ENCODE measurements at places on chromosomes 3 and 15. TPM values are rescaled to one million over a fixed set of nuclear protein-coding genes. Genes with fewer than 3 reads are reported as not detected.

DNA sequence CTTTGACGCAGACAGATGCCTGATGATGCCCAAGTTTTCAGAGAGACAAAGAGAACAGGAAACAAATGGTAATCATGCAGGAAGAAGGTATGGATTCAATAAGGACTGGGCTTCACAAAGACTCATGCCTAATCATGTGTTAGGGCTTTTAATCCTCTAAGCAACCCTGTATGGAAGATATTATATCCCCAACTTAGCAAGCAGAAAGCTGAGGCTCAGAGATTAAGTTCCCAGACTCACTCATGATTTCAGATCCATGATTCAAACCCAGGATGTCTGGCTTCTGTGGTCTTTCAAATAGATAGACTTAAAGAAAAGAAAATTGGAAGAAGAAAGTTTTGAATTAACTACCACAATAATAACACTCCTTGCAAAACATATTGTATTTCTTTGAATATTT, 4.1 kb upstream of the CLASP2 start:
- no peak for DNase-seq

DNA sequence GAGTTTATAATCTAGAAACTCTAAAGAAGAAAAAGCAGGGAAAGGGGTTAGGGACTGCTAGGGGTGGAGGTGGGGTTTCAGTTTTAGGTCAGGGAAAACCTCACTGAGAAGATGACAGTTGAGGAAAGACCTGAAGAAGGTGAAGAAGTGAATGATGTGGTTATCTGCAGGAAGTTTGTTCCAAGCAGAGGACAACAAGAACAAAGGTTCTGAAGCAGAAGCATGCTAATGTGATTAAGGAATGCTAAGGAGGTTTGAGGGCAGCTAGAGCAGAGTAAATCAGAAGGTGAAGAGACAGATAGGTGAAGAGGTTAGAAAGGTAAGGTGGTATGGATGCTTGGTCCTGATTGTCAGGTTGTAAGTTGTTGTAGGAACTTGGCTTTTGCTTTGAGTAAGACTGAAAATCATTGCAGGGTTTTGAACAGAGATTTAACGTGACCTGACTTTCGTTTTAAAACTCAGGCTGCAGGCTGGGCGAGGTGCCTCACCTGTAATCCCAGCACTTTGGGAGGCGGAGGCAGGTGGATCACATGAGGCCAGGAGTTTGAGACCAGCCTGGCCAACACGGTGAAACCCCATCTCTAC, 8.6 kb downstream of the OXSR1 start:
- no peak for DNase-seq

- DNase-seq, result no peak
Observed at GRCh38 chr3:157692468-157692867, 189.3 kb upstream of the VEPH1 start.

GRCh38 chr15:96893159-96893906, 562.8 kb downstream of the NR2F2 start:
- peak; percentile 23 for DNase-seq

Gene TSPAN3
- 143 TPM for total RNA-seq

Gene HRG
- total RNA-seq, result not detected

Gene PLA2G4D
- not detected for total RNA-seq

Gene CYP8B1
- not detected for total RNA-seq
